ENCODE measurements at places on chromosomes 13 and 19.

GRCh38 chr13:22893204-22893603 lies 287.6 kb upstream of the SGCG start:
- no peak for DNase-seq

DNA sequence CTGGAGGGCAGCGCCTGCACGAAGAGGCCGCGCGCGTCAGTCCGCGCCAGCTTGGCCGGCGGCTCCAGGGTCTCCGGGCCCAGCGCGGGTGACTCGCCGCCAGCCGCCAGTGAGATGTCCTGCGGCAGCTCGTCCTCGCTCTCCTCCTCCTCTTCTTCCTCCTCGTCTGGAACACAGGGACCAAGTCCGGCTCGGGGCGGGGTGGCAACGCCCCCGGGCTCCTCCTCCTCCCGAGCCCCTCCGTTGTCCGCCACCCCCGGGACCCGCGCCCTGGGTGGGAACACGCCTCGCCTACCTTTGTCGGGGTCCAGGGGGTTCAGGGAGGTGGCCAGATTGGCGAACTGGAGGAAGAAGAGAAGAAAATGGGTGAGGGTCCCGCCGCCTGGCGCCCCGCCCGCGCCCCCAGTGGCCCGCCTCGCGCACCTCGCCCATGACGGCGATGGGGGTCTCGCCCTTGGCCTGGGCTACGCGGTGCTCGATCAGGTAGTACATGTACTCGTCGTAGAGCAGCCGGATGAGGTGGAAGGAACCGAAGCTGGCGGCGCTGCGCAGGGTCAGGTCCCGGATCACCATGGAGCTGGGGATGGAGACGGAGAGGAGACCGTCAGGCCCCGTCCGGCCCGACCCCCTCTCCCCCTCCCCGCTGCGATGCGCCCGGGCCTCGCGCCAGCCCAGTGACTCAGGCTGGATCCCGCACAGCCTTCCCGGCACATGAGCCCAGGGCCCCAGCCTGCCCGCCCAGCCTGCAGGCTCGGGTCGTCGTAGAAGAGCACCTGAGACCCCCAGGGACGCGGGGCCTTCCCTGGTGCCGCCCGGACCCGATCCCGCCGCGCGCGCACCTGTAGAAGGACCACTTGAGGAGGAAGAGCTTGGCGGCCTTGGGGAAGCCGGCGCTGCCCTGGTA lies 10.6 kb downstream of the DCAF15 start:
- no peak for DNase-seq

DNA sequence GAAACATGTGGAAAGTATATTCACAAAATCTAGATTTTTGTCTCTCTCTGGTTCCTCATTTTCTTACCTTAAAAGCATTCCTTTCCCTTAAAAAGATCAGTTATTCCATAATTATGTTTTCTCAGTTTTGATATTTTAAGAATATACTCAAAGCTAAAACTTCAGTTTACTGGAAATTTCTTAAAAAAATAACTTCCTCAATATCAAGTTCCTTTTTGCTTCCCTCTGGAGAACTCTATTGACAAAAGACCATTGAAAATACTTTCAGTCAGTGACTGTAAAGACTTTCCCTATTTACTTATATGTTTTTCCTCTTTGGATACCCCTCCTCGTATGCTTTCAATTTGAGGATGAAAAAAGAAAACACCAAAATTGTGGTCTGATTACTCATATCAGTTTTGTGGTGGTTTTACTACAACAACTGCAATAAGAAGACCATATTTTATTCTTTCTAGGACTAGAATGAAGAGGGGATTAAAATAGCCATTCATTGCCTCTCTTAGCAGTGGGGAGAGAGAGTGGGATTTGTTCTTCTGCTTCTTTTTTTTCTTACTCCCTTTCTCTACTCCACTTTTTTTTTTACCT lies 113.2 kb downstream of the ESD start:
- DNase-seq, result no peak

DNA sequence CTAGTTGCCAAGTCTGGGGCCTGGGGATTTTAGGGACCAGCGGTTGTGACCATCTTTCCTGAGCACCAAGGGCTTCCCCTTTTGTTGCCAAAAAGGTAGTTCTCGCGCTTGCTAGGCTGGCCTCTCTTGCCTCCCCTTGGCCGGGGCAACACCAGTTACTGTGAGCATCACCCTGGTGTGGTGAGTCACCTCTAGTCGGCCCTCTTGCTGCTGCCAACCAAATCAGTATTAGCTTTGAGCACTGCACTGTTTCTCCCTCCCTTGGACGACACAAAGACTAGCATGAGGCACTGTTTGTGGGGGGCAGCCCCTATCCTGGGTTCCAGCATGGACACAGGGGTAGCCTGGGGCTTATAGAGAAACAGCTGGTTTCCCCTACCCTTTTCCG lies 6.9 kb downstream of the SYDE1 start:
- DNase-seq, result no peak

GRCh38 chr13:32001154-32001768 lies 30.3 kb upstream of the FRY start:
- DNase-seq, result peak; percentile 24

DNA sequence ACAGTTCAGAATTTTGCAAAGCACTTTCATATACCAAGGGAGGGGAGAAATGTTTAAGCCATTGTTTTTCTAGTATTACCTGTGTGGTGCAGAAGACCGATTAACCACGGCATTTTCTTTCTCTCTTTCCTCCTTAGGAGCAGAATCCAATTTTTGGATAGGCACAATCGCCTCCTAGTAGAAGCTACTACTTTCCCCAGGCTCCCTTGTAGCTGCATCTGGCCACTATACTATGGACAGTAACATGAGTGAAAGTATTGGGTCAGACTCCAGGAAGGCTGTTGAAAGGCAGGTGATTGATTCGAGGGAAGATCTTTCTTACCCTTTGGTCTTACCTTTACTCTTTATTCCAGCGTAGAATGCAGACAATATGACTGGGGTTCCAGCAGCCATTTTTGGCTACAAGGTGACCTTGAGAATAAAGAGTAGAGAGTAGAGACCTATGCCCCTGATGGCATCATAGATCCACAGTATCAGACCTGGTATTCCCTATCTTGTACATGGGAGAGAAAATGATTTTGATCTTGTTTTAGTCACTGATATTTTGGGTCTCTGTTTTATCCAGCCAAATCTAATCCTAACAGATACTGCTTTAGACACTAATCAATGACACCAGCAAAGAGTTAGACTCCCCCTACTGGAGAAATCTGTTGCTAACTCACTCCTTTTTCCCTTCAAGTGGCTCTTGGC lies 77.0 kb downstream of the LRRC63 start:
- DNase-seq, result no peak

DNA sequence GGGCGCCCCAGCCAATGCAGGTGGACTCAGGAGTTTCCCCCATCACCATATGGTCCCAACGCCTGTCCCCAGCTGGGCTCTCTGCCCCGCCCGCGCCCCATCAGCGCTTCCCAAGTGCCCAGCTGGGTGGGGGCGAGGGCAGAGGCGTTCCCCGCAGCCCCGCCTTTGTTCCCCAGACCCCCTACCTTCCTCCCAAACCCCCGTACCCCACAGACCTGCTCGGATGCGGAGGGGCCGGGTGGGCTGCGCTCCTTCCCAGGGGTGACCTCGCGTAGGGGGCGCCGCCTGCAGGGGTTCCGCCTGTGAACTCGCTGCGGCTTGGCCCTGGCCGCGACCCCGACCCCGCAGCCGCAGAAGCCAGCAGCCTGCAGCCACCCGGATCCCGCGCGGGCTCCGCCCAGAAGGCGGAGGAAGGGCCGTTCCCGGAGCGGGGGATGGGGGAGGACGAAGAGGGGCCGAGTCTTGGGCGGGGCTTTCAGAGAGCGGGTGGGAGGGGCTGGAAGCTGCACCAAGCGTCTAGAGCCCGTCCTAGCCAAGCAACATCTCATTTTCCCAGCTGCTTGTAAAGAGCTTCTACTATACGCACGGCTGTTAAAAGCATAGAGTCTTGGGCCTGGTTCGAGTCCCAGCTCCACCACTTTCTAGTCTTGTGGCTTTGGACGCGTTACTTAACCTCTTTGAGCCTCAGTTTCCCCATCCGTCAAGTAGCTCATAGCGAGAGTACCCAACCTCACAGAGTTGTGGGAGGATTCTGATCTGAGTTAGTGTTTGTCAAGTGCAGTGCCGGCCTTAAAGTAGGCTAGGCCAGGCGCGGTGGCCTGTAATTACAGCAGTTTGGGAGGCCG lies at the start of gene RAB3D:
Gene RAB3D, minus strand, starts transcription at position 404 of the 845 bp plus-strand sequence. CDS start 2,258 bp downstream, outside the sequence.
- peak; percentile 95 for DNase-seq

DNA sequence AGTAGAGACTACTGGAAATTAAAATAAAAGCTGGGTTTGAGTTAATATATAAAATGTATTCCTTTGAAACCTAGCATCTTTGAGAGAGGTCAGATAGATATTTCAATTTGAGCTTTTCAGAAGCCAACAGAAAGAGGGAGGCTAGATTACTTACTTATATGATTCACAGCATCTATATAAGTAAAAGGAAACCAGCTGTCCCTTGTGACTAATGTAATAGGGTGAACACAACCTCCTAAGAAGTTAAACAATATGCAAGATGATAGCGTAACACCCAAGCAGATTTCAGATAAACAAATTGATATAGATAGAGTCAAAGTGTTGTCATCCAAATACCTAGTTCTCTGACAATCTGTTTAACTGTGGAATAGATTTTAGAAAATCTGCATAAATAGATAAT lies 393.5 kb upstream of the GPC6 start:
- DNase-seq, result no peak

DNA sequence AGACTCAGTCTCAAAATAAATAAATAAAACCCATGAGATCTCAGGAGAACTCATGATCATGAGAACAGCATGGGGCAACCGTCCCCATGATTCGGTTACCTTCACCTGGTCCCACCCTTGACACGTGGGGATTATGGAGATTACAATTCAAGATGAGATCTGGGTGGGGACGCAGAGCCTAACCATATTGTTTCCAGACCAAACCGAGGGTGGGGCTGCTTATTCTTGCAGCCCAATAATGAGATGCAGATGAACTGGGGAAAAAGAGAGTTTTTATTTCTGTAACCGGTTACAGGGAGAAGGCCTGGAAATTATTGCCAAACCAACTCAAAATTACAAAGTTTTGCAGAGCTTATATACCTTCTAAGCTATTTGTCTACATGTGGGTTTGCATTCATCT lies 12.8 kb downstream of the TRAPPC2B start:
- DNase-seq, result no peak

GRCh38 chr19:19262190-19263057 lies 10.7 kb downstream of the TM6SF2 start:
- no peak for DNase-seq

DNA sequence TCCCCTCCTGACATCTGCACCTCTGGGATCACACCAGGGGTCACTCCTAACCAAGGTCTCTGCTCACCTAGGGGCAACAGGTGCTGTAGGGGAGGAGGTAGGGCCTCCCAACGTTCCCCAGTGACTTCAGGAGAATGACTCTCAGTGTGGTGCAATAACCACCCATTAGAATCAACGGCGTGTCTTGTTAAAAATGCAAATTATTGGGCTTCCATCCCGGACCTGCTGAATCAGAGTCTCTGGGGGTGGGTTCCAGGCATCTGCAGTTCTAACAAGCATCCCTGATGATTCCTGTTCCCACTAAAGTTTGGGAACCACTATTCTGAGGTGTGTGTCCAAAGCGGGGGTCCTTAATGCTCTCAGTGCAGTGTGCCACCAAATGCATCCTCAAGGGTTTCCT lies 84.6 kb downstream of the CRYL1 start:
- DNase-seq, result no peak
